NCI-H2081 treated with DMSO at 0.1 percent for 48 hours (cell line): ENCODE measurements at places on chromosomes 12 and 14.
A peak's percentile ranks its signal among the peaks of the same experiment; 100 is the strongest.

DNA sequence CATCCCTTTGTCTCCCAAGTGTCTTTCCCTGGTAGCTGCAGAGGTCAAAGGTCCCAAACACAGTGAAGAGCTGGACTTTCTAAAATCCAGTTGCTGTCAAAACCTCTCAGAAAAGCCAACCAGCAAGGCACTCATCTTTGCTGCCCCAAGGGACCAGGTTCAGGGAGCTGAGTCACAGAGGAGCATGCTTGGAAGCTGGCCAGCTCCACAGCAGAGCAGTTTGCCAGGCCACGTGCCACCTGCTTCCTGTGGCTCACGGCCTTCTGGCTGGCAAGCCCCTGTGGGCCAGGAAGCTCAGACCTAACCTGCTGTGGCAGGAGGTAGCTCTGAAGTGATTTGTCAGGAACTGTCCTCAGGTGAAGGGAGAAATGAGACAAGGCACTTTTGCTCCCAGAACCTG lies 3.6 kb downstream of the ISCU start:
- peak; percentile 84 for DNase-seq

GRCh38 chr12:65511912-65512311 lies 233.4 kb downstream of the MSRB3 start:
- no peak for DNase-seq

DNA sequence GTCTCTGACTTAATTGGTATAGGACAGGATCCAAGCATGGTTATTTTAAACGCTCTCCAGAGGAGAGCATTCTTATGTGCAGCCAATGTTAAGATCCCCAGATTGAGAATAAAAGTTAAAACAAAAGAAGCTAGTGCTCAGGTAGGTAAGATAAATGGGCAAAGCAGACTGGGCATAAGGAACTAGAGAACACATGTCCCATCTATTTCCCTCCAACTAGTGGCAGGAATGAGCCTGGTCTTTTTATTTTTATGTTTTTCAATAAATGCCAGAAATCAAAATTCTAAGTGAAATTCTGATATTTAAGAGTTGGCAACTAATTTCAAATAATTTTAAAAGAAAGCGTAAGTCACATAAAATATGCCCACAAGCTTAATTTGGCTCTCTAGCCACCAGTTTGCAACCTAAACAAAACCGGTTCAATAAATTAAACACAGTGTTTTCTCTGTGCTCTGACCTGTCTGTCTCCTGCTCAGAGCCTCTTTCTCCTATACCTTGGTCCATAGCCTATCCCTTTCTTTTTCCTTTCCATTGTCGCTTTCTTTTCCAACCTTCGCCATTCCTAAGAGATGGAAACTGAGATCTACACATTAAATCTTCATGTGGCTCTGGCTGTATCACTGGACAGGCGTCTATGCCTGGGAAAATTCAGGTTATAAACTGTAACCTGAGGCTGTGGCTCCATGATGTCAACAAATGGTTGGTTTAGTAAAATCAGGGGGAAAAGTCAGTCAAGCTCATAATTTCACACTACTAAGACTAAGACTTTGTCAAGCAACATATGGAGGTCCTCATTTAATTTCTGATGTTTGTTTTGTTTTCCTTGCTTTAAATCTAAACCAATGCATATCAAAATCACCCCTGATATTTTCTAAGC lies 5.5 kb downstream of the SLC38A1 start:
- no peak for DNase-seq

DNA sequence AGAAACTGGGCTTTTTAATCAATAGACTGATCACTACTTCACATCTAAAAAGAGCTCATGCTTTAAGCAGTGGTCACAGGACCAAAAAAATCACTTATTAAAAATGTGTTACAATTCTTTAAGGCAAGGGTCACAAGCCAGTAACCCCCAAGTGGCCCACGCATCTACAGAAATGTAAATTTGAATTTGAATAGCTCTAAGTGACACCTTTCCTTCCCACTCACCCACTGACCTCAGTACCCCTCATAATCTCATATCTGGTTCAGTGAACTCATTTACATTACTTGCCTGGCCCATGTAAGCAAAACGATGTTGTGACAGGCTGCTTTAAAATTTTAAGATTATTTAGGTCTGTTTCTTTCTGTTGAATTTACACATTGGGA lies 27.4 kb downstream of the NELL2 start:
- DNase-seq, result no peak

GRCh38 chr12:113683574-113683973 lies 211.9 kb upstream of the LHX5 start:
- DNase-seq, result no peak

DNA sequence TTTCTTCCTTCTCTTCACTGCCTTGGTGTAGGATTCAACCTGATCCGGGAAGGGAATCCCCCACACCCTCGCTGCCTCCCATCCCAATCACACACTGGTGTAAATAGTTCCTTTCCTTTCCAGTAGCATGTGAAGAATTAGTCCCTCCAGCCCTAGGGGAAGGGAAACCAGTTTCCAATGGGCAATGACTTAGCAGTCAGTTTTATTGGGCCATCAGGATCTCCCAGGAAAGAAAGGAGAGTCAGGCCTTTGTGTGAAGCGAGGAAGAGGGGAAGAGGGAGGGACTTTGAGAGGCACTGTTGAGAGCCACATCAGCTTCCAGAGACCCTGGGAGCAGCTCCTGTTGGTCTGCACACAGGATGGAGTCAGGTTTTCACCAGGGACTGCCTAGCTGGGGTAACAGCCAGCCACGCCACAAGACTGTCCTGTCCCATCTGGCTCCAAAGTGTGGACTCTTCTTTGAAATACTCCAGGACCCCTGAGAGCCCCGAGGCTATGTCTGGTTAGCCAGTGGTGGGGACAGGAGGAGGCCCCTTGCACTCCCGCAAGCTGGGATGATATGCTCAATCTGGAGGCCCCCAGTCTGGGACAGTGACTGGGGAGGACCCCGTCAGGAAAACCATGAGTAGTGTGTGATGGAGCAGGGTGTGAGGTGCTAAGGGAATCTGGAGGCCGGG lies 27.9 kb downstream of the MOAP1 start:
- DNase-seq, result no peak
